ENCODE measurements at places on chromosomes 5 and 9.

GRCh38 chr9:90124961-90125360, 517.7 kb downstream of the DIRAS2 start:
- DNase-seq = no peak

DNA sequence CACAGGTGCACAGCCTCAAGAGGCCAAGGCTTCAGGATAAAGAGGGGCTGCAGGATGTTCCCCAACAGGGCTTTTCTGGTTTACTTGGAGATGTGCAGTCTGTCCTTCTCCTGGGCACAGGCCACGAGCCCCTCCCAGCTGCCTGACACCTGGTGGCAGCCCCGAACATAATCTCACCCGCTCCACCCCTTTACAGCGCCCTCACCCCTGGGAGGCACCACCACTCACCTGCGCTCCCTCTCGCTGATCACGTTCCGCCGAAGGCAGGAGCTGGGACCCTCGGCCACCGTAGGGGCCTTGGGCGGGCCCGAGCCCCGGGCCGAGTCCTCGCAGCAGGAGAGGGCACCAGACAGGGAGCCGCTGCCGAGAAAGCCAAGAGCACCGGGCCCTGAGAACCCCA, 514 bp downstream of the SOHLH1 start:
- DNase-seq = no peak

DNA sequence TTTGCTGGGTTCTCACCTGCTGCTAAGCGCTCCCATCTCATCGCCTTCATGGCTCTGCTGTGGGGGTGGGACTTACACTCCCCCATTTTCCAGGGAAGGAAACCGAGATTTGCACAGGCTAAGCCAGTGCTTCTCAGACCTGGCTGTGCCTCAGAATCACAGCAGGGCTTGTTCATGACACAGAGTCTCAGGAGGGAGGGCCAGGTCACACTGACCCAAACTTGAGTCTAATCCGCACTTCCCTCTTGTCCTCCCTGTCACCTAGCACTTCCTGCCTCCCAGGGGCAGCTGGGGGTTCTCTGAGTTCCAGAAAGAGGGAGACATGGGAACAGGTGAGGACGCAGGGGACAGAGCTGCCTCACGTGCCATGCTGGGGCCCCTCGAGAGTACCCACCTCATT, 15.6 kb upstream of the IER5L start:
- DNase-seq = no peak

DNA sequence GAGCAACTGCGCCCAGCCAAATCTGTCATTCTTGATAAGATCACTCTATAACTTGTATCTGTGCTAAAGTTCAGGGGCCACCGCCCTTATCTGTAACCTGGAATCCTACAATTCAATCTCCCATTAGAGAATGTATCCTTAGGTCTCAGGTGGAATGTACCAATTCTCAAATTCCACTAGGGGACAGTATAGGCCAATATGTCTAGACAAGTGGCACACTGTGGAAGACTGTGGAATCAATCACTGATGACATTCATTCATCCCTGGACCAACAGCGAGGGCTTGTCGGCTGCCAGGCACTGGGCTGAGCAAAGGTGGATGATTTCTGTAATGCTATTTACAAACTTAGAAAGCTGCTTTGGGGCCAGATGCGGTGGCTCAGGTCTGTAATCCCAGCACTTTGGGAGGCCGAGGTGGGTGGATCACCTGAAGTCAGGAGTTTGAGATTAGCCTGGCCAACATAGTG, 28.7 kb upstream of the MEGF9 start:
- peak; percentile 67 for DNase-seq

DNA sequence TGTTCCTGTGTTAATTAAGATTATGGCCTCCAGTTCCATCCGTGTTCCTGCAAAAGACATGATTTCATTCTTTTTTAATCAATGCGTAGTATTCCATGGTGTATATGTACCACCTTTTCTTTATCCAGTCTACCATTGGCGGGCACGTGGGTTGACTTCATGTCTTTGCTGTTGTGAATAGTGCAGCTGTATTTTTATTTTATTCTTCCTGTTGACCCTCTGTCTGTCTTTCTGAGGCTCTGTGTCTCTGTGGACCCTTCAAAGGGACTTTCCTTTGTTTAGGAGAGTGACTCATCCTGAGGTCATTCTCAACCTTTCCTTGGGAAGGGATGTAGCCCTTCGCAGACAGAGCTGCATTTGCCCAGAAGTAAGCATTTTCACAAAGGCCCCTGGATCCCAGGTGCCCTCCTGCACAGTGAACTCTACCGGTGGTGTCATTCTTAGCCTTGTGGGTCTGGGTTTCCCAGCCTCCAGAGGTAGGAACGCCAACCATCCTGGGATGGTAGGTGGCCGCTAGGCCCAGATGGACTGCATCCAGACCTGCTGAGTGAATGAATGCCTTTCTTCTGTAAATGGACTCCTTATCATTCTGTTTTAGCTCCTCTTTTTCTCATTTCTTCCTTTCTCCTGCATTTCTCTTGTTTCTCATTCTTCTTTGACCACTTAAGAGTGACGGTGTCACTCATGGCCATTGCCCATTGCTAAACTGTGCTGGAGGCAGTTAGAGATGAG, 22.4 kb downstream of the TRIO start:
- no peak for DNase-seq
